ENCODE measurements at places on chromosomes 7 and 10.

GRCh38 chr7:79494046-79494445, 40.6 kb upstream of the MAGI2 start:
- DNase-seq: no peak

DNA sequence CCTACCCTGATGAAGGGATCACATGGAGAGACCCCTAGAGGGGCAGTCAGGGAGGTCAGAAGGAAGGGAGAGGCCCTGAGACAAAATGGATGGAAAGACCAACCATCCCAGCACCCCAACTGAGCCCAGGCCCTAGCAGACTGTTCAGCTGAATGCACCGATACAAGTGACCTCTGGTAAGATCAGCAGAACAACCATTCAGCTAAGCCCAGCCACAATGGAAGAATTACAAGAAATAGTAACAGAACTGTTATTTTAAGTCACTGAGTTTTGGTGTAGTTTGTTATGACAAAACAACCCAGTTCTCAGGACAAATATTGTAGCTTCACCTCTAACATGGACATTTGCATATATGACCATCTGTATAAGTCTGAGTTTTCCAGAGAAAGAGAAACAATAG, 210.4 kb upstream of the SVIL start:
- DNase-seq: no peak

DNA sequence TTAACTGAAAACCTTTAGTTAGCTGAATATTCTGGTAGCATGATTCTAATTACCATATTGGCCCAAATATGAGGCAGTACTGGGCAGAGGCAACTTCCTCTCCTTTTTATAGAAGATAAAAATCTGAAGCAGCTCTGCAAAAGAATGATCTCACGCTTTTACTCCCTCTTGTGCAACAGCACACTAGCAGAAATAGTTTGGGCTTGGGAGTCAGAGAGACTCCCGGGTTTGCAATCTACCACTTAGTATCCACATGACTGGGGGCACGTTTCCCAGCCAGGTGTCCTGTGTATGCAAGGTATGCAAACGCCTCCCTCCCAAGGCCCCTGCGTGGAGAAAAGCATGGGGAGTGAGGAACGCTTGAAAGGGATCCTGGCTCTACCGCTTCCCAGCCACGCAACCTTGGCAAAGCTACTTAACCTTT, 47.2 kb upstream of the RHEB start:
- no peak for DNase-seq

GRCh38 chr7:4288791-4289394, 393.2 kb upstream of the FOXK1 start:
- no peak for DNase-seq

GRCh38 chr7:50632561-50633413, 67.6 kb upstream of the DDC start:
- DNase-seq: peak; percentile 45

DNA sequence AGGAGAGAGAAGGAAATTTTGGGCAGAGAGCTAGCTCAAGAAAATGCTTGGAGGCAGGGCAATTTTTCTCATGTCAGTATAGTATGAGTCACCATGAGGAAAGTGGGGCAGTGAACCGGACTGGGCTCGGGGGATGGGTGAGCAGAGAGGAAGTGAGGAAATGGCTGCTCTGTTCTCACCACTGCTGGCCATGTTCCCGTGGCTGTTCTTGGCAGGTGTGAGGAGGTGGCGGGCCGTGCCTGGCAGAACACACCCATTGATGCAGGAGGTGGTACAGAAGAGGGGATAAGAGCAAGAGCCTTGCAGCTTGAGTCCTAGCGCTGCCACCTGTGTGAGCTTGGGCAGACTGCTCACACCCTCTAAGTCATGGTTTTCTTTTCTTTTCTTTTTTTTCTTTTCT, 304.4 kb upstream of the LYZL1 start:
- DNase-seq: no peak

- DNase-seq: peak; percentile 90
Observed at GRCh38 chr10:73848821-73849489, 25.4 kb downstream of the CAMK2G start.

All from stimulated activated CD4-positive, alpha-beta T cell treated with anti-CD3 and anti-CD28 coated beads, Interleukin-1b, Interleukin-23, amount 100 ng/mL, for 48 hours (primary cell).